NCI-H1105 treated with DMSO at 0.1 percent for 48 hours (cell line): ENCODE measurements at places on chromosomes 16 and 17.

GRCh38 chr17:58692239-58693055 is at the start of gene RAD51C:
Gene RAD51C (plus strand): TSS chr17:58692602. CDS start chr17:58692644, 42 bp downstream.
- DNase-seq = peak; percentile 72

- no peak for DNase-seq
Measured at GRCh38 chr17:60671482-60671881, 6.2 kb upstream of the BCAS3 start.

- DNase-seq = no peak
Measured at GRCh38 chr16:27408012-27408601, 6.1 kb downstream of the IL21R start.

- no peak for DNase-seq
Measured at GRCh38 chr17:70230850-70231640, 61.7 kb downstream of the KCNJ2 start.

GRCh38 chr17:69451416-69452394 is 37.2 kb downstream of the MAP2K6 start:
- no peak for DNase-seq

DNA sequence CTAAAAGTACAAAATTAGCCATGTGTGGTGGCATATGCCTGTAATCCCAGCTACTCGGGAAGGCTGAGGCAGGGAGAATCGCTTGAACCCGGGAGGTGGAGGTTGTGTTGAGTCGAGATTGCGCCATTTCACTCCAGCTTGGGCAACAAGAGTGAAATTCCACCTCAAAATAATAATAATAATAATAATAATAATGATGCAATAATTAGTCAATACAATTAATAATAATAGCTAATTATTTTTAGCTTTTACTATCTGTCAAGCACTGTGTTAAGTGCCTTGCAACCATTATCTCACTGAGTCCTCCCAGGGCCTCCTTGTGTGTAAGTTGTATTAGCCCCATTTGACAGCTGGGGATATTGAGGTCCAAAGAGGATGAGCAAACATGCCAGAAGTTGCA is 14.3 kb upstream of the HS3ST3A1 start:
- DNase-seq = no peak

GRCh38 chr17:8766731-8767130 is 8.4 kb upstream of the SPDYE4 start:
- no peak for DNase-seq

- no peak for DNase-seq
Measured at GRCh38 chr17:7855660-7856010, 769 bp downstream of the TMEM88 start.

DNA sequence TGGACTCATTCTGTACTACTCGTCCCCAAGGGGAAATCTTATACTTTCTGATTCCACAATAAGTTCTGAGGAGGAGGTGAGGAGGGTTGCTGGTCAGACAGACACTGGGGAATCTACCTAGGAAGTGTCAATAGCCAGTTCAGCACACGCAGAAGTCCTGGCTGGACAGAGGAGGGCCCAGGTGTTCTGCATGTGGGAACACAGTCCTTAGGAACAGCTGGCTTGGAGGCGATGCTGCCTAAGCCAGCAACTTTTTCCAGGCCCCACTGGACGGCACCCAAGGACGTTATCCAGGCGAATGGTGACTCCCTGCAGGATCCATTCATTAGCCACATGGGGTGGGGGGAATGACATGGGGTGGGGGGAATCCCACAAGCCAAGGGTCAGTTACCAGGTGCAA is 29.9 kb upstream of the WFIKKN2 start:
- no peak for DNase-seq

DNA sequence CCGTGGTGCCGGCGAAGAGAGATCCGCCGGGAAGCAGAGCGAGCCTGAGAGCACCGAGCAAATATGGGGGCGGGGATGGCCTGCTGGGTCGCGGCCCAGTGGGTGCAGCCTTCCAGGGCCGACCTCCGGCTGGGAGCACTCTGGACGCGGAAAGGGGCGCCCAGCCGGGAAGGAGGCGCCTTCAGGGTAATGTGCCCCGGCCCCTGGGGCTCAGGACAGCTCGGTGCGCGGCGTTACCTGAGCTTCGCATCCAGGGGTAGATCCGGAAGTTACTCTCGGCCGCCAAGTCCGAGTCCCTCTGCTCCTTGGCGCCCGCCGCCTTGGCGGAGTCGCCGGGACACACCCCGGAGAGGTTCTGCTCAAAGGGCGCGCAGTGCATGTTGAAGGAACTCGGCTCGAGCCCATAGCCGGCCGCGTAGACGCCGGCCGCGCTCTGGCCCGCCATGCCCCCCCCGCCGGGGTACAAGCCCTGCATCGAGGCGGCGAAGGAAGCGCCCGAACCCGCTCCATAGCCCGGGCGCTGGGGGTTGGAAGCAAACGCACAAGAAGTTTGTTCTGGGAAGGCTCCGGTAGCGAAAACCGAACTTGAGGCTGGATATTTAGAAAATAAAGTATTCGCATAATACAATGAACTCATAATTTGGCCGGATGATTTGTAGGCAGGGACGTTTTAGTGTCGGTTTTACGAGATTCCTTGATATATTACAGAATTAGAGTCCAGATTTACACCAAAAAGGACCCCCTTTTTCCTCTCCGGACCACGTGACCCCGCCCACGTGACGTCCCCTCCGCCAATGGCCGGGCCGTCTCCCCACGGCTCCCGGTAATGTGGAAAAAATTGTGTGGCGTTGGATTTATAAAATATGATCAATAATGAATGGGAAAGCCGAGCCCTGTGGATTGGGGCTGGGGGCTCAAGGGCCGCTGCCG is at the start of gene HOXB7:
Gene HOXB7 (minus strand): TSS at position 736 of the 930 bp plus-strand sequence. CDS start 99 bp downstream, at position 637.
- DNase-seq = peak; percentile 52
